LHCN-M2 (cell line): ENCODE measurements at places on chromosomes 2 and 18. TPM values are rescaled to one million over a fixed set of nuclear protein-coding genes. Genes with fewer than 3 reads are reported as not detected.

- no peak for DNase-seq
Measured at GRCh38 chr2:208880171-208880570, 473.6 kb downstream of the PTH2R start.

- DNase-seq: no peak
Measured at GRCh38 chr18:73843455-73843854, 304.2 kb downstream of the FBXO15 start.

GRCh38 chr2:176166272-176166671 is 9.2 kb downstream of the HOXD3 start:
- DNase-seq: no peak

Gene OSBPL6
- total RNA-seq: 12.2 and 18.1 TPM in 2 replicates

Gene SDC1
- total RNA-seq: 73.1 and 83.5 TPM in 2 replicates

- DNase-seq: peak; percentile 1
Measured at GRCh38 chr2:186281726-186282125, 204.3 kb upstream of the ZC3H15 start.

GRCh38 chr2:167544602-167545001 is 656.3 kb downstream of the XIRP2 start:
- no peak for DNase-seq

Gene PRKD3
- total RNA-seq: 39.5 and 45.9 TPM in 2 replicates

DNA sequence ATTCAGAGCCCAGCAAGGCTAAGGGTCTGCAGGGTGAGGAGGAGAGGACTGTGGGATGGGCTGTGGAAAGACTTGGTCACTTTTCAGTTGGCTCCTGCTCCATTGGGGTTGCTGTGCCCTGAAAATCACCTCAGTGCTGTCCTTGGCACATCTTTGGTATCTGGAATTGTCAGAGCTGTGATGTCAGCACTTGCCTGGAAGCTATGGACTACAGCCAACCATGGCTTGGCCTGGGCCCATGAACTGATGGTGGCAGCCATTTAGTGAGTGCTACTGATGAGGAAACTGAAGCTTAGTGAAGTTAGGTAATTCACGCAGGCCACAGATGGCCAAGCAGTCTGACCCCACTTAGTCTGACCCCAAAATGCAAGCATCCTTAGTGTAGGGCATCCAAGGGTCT is 121.8 kb upstream of the SERPINE2 start:
- no peak for DNase-seq
